ENCODE measurements at places on chromosomes 3 and 15.

DNA sequence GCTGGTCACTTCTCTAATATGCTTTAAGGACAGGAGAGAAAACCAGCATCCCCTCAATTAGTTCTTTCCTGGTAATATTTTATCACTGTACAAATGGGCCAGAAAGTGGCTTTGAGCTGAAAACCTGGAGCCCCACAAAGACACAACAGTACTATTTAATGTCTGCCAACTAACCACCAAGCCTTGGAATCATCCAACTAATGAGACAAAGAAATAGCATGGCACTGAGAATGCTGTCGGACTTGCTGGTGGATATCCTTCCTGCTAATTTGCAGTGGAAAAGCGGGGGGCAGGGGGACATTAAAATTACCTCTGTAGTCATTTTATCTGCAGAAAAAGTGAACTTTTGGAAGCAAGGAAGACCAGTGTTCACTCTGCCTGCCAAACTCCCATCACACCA lies 288.5 kb downstream of the KBTBD8 start:
- DNase-seq = no peak

DNA sequence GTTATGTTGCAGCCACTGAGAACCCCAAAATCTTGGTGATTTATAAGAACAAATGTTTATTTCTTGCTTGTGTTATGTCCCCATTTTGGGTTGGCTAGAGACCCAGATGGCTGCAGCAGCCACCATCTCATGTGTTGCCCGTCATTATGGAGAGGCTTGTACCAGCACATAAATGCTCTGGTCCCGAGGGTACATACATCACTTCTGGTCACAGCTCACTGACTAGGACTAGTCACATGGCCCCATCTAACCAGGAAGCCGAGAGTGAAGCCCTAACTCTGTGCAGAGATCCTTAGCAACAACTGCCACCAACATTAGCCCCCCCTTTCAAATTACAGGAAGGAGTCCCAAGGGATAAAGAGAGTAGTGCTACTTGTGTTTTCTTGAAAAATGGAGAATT lies 25.5 kb upstream of the HACD2 start:
- no peak for DNase-seq

- no peak for DNase-seq
Measured at GRCh38 chr3:132180337-132180791, 136.8 kb upstream of the ACP3 start.

- no peak for DNase-seq
Measured at GRCh38 chr3:178671377-178671776, 135.1 kb downstream of the KCNMB2 start.

GRCh38 chr3:93843981-93844380 lies 129.7 kb downstream of the PROS1 start:
- DNase-seq = no peak

GRCh38 chr3:111252779-111253178 lies 181.2 kb downstream of the NECTIN3 start:
- no peak for DNase-seq

- no peak for DNase-seq
Measured at GRCh38 chr3:159897331-159898075, 91.1 kb upstream of the IL12A start.

- no peak for DNase-seq
Measured at GRCh38 chr3:69357196-69357595, 28.7 kb downstream of the FRMD4B start.

- DNase-seq = no peak
Measured at GRCh38 chr3:126630020-126630419, 24.9 kb downstream of the TXNRD3 start.

DNA sequence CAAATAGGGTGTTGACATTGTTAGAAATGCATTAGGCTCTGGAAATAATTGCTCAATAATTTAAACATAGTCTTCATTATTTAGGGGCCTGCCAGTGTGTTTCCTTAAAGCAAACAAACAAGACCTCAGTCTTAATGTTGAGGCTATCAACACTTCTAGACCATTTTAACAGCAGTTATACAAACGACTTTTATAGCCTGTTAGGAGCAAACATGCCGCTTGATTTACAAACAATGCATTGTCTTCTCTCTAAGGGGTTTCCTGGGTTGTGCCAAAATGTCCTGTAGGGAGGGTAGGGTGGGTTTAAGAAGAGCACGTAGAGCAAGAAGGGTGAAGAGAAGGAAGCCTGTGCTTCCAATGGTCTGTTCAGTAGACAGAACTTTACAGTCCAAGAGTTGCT lies 53.7 kb downstream of the TPRG1 start:
- no peak for DNase-seq

DNA sequence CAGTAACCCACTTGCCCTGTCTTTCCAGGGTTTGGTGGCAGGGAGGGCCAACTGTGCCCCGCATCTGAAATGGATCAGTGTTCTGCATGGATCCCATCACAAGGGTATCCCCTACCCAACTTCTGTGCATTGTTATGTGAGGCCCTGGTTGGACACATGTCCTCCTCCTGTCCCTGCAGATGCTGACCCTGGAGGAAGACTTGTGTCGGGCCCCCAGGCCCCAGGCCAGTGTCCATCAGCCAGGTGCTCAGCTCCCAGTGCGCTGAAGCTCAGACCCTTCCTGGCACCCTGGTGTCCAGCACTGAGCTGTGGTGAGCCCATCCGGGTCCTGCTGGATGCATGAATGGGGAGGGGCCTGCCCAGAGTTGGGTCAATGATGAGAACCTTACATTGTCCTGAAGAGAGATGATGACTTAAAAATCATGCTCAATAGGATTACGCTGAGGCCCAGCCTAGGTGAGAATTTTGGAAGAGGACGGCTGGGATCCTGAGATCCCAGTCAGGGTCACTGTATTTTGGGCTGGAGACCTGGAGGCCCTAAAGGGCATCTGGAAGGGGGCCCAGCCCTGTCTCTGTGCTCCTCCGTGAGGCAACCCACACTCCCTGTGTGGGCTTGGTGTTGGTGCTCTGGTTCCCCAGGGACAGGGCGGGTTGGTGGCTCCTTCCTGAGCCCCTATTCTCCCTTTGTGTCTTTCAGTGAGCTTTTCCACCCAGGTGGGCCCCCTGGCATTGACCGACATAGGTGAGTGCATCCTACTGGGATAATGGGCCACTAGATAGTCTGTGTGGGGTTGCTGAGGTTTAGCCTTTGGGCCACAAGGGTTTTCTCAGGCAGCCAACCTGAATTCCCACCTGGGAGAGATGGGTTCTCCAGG lies 199.1 kb downstream of the UBE3A start:
- no peak for DNase-seq

DNA sequence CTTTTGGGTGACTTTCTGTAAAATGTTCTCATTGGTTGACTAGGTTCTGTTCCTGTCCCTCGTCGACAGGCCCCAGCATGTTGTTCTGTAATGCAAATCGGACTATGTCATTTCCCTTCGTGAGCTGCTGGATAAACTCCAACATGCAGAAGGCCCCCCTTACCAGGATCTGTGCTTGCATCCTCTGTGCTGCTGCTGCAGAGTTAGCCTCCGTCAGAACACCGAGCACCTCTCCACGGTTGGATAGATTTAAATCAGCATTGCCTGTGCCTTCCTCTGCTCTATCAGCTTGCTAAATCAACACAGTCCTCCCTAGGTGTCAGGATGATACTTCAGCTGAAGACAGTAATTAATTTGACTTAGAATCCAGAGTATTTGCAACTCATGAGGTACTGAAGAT lies 12.7 kb upstream of the MINDY4B start:
- no peak for DNase-seq

GRCh38 chr3:134345202-134345601 lies 29.0 kb downstream of the AMOTL2 start:
- no peak for DNase-seq

- DNase-seq = no peak
Measured at GRCh38 chr15:64437982-64438381, 22.4 kb upstream of the ZNF609 start.

- DNase-seq = no peak
Measured at GRCh38 chr15:92277776-92278175, 115.9 kb upstream of the ST8SIA2 start.

DNA sequence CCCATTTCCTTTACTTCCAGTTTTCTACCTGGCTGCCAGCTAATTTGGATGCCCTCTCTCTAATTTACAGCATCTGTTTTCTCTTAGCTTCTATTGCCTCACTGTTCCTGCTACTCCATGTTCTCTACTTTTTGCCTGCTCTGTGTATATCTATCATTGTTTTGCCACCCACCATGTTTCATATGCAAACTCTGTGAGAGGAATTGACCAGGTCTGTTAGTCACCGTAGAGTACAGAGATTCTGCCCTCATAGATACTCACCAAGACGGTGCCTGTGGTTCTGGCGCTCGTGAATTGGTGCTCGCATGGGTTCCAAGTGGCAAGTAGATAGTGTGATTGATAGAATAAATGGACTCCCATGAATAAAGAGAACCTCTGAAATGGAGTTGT lies 288.8 kb downstream of the CNTN6 start:
- no peak for DNase-seq

DNA sequence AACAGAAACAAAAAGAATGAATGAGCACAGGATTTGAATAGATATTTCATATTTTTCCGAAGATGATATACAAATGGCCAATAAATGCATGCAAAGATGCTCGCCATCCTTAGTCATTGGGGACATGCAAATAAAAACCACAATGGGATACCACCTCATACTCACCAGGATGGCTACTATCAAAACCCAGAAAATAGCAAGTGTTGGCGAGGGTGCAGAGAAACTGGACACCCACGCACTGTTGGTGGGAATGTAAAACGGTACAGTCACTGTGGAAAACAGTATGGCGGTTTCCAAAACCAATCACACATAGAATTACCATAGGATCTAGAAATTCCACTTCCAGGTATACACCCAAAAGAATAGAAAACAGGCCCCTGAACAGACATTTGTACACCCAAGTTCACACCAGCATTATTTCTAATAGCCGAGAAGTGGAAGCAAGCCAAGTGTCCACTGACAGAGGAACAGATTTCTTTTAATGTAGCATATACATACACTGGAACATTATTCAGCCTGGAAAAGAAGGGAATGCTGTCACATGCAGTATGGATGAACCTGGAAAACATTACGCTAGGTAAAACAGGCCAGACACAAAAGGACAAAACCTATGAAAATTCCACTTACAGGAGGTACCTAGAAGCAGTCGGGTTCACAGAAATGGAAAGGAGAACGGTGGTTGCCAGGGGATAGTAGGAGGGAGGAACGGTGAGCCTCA lies 3.6 kb downstream of the RNF168 start:
- no peak for DNase-seq

- no peak for DNase-seq
Measured at GRCh38 chr3:49164983-49165720, 979 bp downstream of the CCDC71 start.

Measured in activated CD8-positive, alpha-beta memory T cell treated with anti-CD3 and anti-CD28 coated beads for 1 hour (primary cell).